ENCODE measurements at places on chromosomes 3 and 15.
A peak's percentile ranks its signal among the peaks of the same experiment; 100 is the strongest.

- DNase-seq: no peak
These were observed 147.8 kb downstream of the SLCO3A1 start for GRCh38 chr15:92001307-92001706.

DNA sequence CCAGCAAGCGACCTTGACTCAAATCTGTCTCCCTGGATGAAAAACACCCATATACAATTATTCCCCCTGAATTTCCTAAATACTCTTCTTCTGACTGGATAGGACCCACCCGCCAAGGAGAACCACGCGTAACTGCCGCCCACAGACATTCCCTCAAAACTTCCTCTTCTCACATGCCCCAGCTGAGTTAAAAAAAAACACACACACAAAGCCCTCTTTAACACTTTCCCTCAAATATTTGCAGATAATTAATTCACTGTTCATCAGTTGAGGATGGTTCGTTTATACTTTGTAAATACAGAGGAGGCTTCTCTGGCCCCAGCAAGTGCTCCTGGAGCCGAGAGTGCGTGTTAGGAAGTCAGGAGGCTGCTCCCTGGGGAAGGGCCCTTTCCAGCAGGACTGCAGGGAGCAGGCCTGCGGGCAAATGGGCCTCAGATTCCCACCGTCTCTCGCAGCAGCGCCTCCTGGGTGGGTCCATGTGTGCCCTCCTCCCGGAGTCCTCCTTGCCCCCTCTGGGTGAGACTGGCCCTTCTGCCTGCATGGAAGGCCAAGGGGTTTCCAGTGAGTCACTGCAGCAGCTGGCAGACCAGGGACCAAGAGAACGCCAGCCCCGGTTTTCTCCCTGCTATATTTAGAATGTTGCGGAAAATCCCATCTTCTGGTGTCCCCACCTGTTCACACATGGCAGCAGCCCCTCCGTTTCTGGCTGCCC is 46.8 kb downstream of the MGLL start:
- DNase-seq: peak; percentile 98

- DNase-seq: peak; percentile 96
These were observed 79.8 kb downstream of the PLCH1 start for GRCh38 chr3:155664925-155665695.

GRCh38 chr3:66996696-66997095 is 1.4 kb upstream of the KBTBD8 start:
- DNase-seq: no peak

DNA sequence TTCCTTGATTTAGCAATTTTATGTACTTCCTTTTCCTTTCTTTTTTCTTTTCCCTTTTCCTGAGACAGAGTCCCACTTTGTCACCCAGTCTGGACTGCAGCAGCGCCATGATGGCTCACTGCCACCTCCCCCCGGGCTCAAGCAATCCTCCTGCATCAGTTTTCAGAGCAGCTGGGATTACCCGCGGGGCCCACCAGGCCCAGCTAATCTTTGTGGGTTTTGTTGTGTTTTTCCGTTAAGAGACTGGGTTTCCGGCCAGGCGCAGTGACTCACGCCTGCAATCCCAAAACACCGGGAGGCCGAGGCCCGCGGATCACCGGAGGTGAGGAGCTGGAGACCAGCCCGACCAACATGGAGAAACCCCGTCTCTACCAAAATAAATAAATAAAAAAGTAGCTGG is 17.7 kb downstream of the GOLGA8S start:
- DNase-seq: peak; percentile 97

- peak; percentile 99 for DNase-seq
These were observed 6.5 kb downstream of the CSRNP1 start for GRCh38 chr3:39146611-39147591.

- no peak for DNase-seq
These were observed 159.3 kb upstream of the MDFIC2 start for GRCh38 chr3:70471464-70472342.

DNA sequence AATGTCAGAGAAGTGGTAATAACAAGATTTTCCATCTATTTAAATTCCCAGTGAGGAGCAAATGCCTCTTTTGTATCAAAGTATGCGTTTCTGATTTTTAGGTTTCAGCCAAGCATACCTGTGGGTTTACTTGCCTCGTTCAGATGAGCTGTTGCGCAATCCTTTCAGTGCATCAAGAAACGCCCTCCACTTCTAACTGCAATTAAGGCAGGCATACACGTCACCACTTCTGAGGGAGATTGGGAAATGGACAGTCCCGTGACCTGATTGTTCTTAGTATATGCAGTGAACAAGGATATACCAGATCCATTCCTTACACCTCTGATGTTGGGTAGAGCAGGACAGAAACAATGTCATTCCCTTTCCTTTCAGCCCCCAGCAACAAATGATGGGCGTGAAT is 219.0 kb downstream of the ITPR1 start:
- DNase-seq: peak; percentile 81

DNA sequence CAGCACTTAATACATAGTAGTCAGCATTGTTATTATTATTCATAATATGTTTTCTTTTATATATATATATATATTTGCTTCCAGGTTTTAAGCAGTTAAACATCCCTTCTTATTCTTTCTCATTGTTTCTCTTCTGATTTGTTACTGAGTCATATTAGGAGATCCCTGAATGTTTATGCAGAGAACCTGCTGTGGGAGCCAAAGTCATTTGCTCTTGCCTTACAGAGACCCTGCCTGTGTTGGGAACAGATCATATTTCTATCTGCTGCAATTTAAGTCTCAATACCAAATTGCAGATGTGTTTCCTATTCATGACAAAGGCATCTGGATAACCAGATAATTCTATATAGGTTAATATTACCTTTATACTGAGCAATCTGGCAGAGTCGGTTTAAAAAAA is 323.0 kb upstream of the UMPS start:
- no peak for DNase-seq

DNA sequence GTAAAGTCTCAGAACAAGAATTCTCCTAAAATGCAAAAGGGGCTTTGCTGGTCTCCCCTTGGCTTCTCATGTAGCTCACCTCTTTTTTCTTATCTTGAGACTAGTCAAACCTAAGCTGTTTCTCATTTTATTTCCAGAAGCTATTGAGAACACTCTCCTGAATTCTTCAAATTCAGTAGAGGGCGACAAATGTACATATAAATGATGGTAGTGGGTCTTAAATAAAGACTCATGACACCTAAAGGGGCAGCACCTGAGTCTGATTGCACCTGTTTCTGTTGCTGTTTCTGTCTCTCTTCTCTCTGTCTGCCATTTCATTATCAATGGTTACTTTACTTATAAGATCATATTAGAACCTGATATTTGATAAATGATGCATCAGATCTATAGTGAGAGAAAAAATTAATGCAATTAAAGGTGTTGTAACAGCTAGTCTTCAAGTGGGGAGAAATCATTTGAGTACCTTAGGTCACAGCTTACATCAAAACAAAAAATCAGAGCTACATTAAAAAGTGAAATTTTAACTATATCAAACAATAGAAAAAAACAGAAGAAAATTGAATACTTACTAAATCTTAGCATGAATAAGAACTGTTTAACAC is 7.0 kb downstream of the ADIPOQ start:
- DNase-seq: peak; percentile 17

GRCh38 chr3:104596054-104596453 is 770.7 kb upstream of the ALCAM start:
- DNase-seq: no peak

GRCh38 chr3:136250903-136251460 is 842 bp downstream of the PCCB start:
- DNase-seq: peak; percentile 74

DNA sequence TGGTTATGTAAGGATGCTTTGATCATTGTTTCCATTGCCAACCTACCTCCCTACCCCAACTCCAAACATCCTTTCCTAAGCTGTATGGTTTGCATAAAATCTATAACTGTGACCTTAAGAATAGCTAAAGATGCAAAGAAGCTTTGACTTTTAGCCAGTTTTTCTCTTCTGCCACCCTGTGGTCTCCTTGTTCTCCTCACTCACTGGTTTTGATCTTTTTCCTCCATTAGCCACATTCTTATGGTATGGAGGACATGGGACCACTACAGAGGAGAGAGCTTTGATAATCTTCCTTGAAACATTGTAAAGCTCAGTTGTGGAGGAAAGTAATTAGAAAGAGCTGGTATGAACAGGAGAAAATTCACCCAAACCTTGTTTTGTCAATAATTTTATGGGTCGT is 115.9 kb downstream of the NEK11 start:
- DNase-seq: no peak

DNA sequence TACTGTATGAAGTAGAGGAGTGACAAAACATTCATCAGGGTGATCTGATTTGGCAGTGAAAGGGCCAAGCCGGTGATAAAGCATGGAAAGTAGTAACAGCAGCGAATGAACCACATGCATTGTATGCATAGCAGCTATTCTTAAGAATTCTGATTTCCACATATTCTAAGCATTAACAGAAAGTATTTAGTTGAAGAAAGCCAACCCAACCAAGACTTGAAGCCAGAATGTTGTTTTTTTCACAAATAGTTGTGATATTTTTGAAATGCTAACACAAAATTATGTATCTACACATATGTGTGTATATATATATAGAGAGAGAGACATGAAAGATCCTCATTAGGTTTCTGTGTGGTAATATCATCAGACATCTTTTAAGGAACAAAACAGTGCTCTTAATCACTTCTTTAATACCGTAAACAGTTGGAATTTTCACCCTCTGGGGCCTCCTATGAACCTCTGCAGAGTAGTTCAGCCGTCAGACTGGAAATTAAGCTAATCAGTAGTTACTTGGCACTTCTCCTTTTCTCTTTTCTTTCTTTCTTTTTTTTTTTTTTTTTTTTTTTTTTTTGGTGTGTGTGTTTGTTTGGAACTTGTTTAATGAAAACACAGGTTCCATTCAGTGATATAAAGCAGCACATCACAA is 139.6 kb downstream of the CMSS1 start:
- no peak for DNase-seq

GRCh38 chr15:73765778-73766177 is 12.6 kb upstream of the INSYN1 start:
- DNase-seq: no peak

DNA sequence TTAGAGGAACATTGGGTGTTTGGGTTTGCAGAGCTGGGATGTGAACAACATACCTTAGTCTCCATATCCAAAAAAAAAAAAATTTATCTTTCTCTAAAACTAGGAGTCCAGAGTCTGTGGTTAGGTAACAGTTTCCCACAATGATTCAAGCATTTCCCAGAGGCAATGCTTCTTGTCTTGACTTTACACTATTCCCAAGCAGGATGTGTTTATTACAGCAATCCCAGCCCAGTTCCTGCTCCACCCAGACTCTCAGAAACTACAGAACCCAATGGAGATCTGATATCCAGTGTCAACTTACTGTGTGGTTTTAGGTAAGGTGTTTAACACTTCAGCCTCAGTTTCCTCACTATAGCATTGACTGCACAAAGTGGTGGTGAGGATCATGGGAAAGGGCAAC is 2.3 kb upstream of the C3orf62 start:
- peak; percentile 28 for DNase-seq

GRCh38 chr15:94526071-94526689 is 294.8 kb downstream of the MCTP2 start:
- peak; percentile 21 for DNase-seq

DNA sequence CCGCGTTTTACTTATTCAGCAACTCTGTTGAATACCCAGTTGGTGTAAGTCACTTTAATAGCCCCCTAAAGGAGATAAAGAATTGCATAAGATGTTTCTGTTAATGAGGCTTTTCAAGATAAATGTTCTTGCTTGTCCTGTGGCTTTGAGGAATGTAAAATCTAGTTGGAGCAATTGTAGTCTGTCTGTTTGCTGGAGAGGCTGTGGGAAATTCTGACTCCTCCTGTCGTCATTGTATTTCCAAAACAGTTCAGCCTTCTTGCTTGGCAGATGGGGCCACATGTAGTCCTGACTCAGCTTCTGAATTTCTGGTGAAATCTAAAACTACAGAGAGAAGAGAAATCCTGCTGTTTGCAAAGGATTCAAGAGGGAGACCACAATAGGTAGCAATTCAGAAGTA is 114.4 kb downstream of the RYR3 start:
- DNase-seq: peak; percentile 13

DNA sequence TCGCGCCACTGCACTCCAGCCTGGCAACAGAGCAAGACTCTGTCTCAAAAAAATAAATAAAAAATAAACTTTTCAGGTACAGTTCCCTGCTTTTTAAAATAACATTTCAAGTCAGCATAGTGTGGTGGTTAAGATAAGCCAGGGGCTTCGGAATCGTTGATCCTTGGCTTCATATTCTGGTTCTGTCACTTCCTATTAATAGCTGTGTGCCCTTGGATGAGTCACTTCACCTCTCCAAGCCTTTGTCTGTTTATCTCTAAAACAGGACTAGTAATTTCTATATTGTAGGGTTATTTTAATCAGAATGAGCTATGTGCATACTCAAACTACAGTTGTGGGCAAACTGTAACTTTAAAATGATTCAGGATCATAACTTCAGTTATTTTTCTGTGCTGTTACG is 53.8 kb upstream of the SENP5 start:
- peak; percentile 8 for DNase-seq

DNA sequence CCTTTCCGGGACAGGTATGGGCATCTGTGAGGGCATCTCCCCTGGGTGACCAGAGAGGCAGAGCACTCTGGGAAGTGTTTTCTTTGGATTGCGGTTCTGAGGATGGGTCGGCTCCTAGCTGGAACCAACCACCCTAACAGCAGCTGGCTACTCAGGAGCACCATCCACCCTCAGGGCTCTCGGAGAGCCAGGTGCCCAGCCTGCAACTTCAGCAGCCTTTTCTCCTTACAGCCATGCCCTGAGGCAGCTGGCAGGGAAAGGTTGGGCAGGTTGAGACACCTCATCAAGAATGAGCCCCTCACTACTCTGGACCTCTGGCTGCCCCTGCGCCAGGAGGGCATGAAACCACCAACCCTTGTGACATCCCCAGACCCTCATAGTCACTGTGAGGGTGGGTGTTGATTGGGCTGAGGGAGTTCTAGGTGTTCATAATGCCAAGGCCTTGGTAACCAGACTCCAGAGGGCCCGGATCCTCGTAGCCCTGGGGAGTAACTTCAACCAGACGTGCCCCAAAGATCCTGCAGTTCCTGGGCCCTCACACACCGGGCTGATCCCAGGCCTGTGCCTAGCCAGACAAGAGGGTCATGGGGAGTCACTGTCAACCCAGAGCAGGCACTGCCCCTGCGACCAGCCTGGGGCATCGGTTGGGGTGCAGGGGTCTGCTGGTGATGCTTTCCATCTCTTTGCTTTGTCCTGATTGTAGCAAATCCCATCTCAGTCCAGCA is 114.4 kb upstream of the ABHD17C start:
- no peak for DNase-seq

- DNase-seq: peak; percentile 46
These were observed 51.6 kb downstream of the WNT5A start for GRCh38 chr3:55435491-55435890.

DNA sequence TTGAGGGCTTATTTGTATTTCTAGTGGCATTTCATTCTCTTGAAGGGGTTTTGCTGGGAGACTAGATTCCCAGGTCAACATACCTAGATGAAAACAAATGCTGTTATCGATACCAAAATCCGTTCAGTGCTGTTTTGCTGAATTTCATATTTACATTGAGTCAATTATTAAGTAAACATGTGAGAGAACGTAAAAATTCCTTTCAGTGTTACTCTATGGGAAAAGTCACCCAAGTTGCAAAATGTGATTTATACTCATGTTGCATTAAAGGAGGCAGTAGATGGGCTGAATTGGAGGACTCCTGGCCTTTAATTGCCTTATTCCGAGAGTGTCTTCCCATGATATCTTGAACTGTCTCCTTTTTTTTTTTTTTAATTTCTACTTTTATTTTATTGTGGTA is 1011.3 kb upstream of the NR2F2 start:
- no peak for DNase-seq

Data from RPMI7951 (cell line).